Heart right ventricle (tissue), 16 donors: ENCODE measurements at places on chromosomes 11 and 22. TPM values are rescaled to one million over a fixed set of nuclear protein-coding genes. Genes with fewer than 3 reads are reported as not detected.
A peak's percentile ranks its signal among the peaks of the same experiment; 100 is the strongest.

FOXR1 gene
- not detected for total RNA-seq

GDPD4 gene
- not detected for total RNA-seq

MYRF gene
- total RNA-seq = 0.20 TPM

SSRP1 gene
- 35.0 TPM for total RNA-seq

GRCh38 chr11:73347067-73347466 is 29.1 kb upstream of the RELT start:
- no peak for DNase-seq
- no peak overlapping the region for H3K4me3 ChIP-seq
- no peak overlapping the region for H3K27ac ChIP-seq
- no peaks in the 10 kb centered on the region for H3K27me3 ChIP-seq

DNA sequence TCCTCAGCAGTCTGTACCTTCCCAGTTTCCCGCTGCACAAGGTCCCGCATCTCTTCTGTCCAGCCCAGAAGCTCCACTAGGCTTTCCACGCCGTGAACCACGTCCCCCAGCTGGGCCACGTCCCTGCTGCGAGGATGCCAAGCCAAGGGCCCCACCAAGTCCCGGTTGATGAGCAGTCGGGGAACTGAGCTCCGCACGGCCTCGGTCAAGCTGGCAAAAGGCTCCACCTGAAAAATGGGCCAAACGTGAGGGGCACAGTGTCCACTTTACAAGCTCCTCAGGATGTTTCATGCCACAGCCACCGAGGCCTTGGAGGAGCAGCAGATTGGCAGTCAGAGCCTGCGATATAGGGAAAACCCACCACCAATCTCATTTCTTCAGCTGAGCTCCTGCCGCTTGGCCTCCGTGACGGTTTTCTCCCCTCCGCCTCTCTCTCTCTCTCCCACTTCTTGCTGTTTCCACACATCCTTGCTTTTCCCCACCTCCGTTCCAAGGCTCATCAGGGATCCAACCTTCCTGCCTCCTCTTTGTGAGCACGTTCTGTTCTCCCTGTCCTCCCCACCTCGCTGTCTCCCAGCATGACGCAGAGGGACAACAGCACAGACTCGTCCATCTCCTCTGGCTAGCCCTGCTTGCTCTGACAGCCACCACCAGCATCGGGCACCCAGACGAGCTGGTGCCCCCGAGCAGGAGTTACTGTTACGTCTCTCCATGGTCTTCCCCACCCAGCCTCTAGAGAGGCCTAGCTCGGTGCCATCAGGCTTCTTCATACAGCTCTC is 11.5 kb downstream of the RIC8A start:
- H3K4me3 ChIP-seq = no peak overlapping the region
- no peak overlapping the region for H3K27ac ChIP-seq
- H3K27me3 ChIP-seq = no peaks in the 10 kb centered on the region
- peaks cover 26% of the 10 kb centered on the region for H3K36me3 ChIP-seq

DNA sequence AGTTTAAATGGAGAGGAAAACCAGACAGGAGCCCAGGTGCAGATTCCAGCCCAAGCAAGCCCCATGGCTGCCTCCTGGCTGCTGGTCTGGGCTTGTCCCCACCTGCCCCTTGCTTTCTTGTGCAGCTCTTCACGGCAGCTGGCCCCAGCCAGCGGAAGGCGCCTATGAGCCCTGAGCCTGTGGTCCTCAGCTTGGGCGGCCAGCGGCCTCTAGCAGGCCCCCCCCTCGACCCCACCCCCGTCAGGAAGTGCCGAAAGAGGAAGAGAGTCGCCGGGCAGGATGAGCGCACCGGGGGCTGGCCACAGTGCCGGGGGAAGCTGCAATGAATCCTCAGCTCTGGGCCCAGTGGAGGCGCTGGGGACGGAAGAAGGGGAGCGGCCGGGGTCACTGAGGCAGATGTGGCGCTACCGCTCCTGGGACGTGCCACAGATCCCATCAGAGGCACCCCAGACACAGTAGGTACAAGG is 2.1 kb upstream of the DGKZ start:
- H3K4me3 ChIP-seq = peak overlapping the region; percentile 56
- DNase-seq = peak; percentile 77
- H3K36me3 ChIP-seq = no peaks in the 10 kb centered on the region
- H3K27ac ChIP-seq = peak overlapping the region; percentile 79

GRCh38 chr11:60870276-60870675 is 2.9 kb downstream of the ZP1 start:
- H3K4me1 ChIP-seq = peaks cover 38% of the 10 kb centered on the region
- no peaks in the 10 kb centered on the region for H3K27me3 ChIP-seq
- H3K4me3 ChIP-seq = no peak overlapping the region

DNA sequence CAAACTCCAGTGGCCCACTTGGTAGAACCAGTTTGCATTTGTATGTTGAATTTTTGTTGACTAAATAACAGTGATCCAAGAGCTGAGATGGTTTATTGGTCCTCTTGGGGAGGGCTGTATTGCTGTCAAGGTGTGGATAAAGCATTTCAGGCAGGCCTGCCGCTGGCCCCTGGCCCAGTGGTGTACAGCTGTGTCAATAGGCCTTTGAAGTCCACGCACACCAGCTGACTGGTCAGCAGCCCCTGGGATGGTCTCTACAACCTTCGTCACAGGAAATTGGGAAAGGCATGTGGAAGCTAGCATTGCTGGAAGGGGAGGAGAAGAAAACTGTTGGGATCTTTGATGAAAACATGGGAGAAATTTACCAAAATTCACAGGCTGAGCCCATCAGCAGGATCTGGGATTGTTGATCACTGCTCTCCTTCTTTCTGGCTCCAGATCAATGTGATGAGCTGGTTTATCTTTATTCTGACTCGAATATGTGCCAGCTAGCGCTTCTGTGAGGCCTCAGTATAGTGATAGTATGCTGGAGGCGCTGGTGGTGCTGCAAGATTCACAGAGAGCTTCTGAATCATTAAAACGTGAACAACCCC is 12.5 kb upstream of the E2F8 start:
- no peaks in the 10 kb centered on the region for H3K4me1 ChIP-seq
- H3K27me3 ChIP-seq = no peaks in the 10 kb centered on the region
- H3K4me3 ChIP-seq = no peak overlapping the region
- no peaks in the 10 kb centered on the region for H3K36me3 ChIP-seq
